Panc1 (cell line): ENCODE measurements at places on chromosomes 5 and 9. TPM values are rescaled to one million over a fixed set of nuclear protein-coding genes. Genes with fewer than 3 reads are reported as not detected.

Gene SLC6A19
- 0.23 TPM for total RNA-seq

Gene IL4
- not detected for total RNA-seq

Gene GDNF
- total RNA-seq, result not detected

Gene ARL14EPL
- total RNA-seq, result not detected
